Tibial nerve (tissue), 4 donors: ENCODE measurements at places on chromosomes 5 and 9.

DNA sequence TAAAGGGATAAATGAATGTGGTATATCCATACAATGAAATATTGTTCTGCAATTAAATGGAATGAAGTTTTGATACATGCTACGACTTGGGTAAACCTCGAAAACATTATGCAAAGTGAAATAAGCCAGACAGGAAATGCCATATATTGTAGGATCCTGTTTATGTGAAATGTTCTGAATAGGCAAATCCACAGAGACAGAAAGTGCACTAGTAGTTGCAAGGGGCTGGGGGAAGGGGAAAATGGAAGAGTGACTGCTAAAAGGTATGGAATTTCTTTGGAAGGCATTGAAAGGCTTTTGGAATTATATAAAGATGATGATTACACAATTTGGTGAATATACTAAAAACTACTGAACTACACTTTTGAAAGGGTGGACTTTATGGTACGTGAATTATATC lies 97.0 kb downstream of the FOXD1 start:
- DNase-seq, result no peak

DNA sequence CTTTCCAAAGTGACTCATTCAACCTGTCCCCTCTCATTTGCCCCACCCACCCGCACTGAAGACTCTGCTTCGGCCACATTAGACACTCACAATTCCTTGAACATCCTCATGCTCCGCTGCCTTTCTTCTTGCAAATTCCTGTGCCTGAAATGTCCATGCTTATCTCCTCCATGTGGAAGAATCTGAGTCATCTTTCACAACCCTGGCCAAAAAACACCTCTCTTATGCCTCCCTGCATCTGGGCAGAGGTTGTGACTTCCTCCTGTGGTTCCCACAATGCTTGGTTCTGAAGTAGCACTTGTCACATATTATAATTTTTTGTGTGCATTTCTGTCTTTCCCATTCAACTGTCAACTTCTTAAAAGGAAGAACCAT lies 238.6 kb downstream of the ENC1 start:
- DNase-seq, result no peak

- no peak for DNase-seq
Measured at GRCh38 chr9:99722877-99723276, 98.8 kb upstream of the NR4A3 start.

DNA sequence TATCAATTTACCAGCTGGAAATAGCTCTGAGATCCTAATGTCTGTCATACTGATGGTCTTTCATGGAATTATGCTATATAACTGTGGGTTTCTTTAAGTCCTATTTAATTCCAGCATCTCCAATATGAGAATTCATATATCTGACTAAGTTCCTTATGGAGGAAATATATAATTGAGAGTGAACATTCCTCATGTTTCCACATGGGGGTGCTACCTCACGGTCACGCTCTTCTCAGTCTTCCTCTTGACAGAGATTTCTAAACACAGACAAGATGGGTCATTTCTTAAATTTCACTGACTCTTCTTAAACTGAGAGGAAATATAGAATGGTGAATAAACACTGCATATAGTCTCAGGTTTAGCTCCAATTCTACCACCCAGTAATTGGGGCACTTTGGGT lies 212.1 kb downstream of the SLF1 start:
- DNase-seq, result no peak

DNA sequence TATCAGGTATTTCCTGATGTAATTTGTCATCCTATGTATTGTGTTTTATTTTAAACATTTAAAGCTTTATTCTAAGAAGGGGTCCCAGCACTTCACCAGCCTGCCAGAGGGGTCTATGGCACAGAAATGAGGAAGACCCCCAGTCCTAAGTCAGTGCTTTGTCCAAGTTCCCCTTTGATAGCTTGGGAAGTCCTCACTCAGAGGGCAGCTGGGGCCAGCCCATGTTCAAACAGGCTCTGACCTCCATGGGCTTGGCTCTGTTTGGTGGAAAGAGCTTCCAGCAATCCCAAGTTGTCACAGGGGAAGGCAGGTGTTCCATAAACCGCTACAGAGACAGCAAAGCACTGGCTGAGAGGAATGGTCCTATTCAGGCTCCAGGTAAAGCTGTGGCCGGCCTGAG lies 26.6 kb upstream of the AKNA start:
- no peak for DNase-seq

- DNase-seq, result no peak
Measured at GRCh38 chr5:6235726-6236125, 142.6 kb downstream of the MED10 start.

GRCh38 chr9:122218071-122218934 lies 10.5 kb downstream of the LHX6 start:
- DNase-seq, result no peak

DNA sequence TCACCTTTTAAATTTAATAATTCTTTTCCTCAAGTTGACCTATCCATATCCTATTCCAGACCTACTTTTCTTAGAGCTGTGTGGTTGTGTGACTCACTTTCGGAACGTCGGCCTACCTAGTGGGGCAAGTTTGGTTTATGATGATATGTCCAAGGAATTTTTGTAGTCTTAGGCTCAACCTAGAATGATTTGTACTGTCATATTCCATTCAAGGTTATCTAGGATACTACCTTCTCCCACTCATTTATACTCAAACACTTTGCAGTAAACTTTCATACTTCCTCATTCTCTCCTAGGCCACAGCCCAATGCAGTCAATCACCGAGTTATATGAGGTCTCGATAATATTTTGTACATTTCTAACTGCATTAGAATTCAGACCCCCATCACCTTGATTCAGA lies 61.9 kb downstream of the PIK3R1 start:
- no peak for DNase-seq

DNA sequence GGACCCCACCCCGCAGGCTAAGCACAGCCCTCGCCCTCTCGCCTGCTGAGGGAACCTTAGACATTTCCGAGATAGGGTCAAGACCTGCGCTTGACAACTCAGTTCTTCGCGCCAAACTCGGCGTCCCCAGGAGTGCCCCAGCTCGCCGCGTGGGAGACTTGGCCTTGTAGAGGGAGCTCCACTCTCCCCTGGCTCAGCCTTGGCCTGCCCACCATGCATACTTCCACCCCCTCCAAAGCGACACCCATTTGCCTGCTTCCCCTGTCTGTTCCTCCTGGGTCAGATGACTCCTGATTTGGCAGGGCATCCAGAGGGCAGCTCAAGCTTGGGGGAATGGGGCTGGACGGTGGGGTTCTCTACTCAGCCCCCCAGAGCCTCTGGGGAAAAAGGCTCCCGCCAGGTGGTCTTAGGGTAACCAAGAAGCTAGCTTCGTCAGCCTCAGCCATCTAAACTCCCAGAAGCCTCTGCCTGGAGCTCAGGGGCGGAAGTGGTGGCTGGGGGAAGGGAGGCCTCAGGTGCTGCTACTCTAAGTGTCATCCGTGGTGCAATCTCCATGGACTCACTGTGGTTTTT lies 560 bp downstream of the DOCK2 start:
- no peak for DNase-seq

GRCh38 chr9:116383936-116384335 lies 230.3 kb downstream of the PAPPA start:
- no peak for DNase-seq

GRCh38 chr9:124793015-124793541 lies 16.1 kb downstream of the OLFML2A start:
- no peak for DNase-seq

- no peak for DNase-seq
Measured at GRCh38 chr5:96904054-96904931, 28.0 kb downstream of the ERAP2 start.

- no peak for DNase-seq
Measured at GRCh38 chr5:9431151-9431495, 114.8 kb downstream of the SEMA5A start.

DNA sequence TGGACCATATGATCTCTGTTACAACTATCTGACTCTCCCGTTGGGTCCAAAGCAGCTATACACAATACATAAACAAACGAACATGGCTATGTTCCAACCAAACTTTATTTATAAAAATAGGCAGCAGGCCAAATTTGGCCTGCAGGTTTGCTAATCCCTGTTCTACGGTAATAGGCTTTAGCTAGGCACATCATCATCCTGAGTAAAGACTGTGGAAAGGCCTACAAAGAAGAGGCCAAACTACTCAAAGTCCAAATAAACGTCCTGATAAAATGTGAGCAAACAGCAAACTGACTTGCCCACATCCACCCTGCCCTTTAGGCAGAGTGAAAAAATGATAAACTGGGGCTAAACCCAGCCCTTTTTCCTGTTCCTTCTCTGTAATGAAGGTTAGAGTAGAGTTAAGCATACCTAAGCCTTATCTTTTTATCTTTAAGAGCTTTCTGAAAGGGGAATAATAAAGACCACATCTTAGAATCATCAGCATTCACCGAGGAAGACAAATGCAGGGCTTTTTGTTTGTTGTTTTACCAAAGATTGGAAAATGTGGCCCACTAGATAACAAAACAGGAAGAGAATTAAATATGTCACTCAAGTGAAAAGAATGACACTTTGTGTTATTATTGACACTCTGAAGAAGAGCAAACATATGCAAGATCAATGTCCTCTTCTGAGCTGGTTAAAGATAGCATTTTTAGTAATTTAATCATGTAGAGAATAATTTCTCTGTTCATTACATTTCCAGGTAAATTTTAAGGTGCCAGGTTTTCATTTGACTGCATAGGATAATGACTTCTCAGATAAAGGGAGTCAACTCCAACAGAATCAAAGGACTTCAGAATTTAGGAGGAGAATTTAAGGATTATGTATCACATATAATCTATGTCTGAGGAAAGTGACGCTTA lies 160.0 kb upstream of the GNA14 start:
- DNase-seq, result no peak

DNA sequence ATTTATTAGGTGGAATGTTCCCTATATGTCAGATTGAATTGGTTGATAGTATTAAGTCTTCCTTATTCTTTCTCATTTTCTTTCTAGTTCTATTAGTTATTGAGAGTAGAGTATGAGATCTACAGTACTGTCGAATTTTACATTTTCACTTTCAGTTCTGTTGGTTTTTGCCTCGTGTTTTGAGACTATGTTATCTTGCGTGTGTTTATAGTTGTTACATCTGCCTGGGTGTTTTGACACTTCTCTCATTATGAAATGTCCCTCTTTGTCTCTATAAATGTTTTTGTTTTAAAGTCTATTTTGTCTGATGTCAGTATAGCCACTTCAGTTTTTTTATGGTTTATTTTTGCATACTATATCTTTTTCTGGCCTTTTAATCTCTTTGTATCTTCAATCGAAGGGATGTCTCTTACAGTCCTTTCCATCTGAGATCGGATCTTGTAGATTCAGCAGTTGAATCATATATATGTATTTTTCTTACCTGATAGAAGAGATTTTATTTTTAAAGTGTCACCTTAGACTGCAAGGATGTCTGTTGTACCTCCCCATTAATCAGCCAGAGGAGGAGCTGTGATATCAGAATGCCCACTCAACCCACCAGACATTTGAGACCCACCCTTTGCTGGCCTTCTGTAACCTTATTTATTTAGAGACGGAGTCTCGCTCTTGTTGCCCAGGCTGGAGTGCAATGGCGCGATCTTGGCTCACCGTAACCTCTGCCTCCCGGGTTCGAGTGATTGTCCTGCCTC lies 20.7 kb downstream of the EHMT1 start:
- no peak for DNase-seq

DNA sequence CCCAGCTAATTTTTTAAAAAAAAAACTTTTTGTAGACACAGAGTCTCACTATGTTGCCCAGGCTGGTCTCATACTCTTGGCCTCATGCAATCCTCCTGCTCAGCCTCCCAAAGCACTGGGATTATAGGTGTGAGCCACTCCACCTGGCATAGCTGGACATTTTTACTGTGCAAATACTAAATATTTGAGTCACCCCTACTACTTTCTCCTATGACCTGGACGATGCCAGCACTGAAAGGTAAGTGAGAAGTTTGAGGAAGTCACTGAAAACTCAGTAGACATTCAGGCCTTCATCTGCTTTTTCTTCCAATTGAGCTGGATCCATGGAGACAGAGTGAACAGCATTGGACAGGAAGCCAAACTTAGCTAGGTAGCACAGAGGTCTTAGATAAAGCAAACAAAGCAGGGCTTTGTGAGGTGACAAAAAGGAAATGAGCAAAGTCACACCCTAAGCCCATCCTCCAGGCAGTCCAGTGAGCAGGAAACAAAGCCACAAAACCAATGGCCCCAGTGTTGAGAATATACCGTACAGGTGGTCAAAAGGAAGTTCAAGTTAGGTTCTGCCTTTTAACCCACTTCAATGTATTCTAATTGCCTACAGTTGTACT lies 192.6 kb upstream of the RASA1 start:
- DNase-seq, result no peak

- DNase-seq, result peak; percentile 17
Measured at GRCh38 chr9:117555964-117556629, 141.2 kb upstream of the ASTN2 start.

GRCh38 chr9:3473405-3473804 lies 52.4 kb downstream of the RFX3 start:
- no peak for DNase-seq

- no peak for DNase-seq
Measured at GRCh38 chr9:119639287-119639955, 270.2 kb upstream of the BRINP1 start.

GRCh38 chr5:94407023-94407422 lies 211.4 kb downstream of the KIAA0825 start:
- DNase-seq, result no peak

DNA sequence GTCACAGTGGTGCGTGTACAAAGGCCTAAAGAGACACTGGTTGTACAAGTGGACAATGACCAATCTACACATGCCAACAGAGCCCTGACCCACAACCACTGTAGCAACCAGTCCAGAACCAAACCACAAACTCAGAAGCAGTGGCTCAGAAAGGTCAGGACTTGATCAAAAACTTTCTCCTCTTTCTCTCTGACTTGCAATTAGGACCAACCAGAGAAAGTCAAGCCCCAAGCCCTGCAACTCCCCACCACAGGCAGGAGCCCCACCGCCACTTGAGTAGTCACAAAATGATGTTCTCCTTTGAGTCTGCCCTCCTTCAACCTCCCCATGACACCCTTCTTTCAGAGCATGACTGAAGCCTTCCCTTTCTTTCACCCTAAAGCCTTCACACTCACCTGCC lies 291.8 kb downstream of the CDH10 start:
- no peak for DNase-seq

GRCh38 chr5:175254155-175254554 lies 189.8 kb downstream of the DRD1 start:
- no peak for DNase-seq

- DNase-seq, result no peak
Measured at GRCh38 chr9:115225459-115226116, 107.6 kb upstream of the TNC start.

GRCh38 chr5:51382521-51383130 lies 622 bp upstream of the ISL1 start:
- DNase-seq, result no peak

- DNase-seq, result no peak
Measured at GRCh38 chr9:120532891-120533290, 47.1 kb downstream of the CDK5RAP2 start.

GRCh38 chr9:99513441-99514112 lies 291.5 kb downstream of the SEC61B start:
- DNase-seq, result no peak

DNA sequence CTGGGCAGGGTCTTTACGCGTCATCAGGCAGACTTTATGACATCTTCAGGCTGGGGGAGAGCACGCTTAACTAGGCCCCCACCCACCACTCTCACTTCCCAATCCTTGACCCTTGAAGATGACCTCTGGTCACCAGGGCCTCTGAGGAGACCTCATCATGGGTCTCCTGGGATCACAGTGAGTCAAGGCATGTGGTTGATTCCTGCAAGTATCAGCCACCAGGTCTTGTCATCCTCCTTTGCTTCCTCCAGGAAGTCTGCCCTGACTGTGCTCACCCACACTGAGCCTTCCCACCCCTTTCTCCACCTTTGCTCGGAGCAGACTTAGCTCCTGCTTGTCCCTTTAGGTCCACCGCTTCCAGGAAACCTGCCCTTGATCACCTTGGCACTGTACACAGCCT lies 17.3 kb downstream of the ODF2 start:
- DNase-seq, result no peak

- DNase-seq, result no peak
Measured at GRCh38 chr5:116896001-116896400, 321.4 kb upstream of the SEMA6A start.
